ENCODE measurements at places on chromosomes 4 and X.

DNA sequence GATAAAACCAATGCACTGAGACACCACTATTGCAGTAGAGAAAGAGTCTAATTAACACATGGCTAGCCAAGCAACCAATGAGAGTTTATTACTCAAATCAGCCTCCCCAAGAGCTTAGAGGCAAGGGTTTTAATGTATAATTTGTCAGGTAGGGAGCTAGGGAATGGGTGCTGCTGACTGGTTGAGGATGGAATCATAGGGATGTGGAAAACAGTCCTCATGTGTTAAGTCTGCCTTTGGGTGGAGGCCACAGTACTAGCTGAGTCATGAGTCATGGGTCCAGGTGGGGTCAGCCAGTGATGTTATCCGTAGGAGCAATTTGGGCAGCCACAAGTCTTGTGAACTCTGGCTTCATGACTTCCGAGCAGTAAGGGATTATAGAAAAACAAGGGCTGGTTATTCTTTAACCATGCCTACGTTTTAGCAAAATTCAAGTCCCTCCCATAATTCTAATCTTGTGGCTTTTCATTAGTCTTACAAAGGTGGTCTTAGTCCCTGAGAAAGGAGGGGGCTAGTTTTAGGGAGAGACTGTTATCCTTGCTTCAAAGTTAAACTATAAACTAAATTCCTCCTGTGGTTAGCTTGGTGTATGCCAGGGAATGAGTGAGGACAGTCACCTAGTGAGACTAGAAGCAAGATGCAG, 25.1 kb upstream of the PLAC8 start:
- no peak for DNase-seq

GRCh38 chrX:65925005-65925404, 114.9 kb downstream of the VSIG4 start:
- DNase-seq, result no peak

DNA sequence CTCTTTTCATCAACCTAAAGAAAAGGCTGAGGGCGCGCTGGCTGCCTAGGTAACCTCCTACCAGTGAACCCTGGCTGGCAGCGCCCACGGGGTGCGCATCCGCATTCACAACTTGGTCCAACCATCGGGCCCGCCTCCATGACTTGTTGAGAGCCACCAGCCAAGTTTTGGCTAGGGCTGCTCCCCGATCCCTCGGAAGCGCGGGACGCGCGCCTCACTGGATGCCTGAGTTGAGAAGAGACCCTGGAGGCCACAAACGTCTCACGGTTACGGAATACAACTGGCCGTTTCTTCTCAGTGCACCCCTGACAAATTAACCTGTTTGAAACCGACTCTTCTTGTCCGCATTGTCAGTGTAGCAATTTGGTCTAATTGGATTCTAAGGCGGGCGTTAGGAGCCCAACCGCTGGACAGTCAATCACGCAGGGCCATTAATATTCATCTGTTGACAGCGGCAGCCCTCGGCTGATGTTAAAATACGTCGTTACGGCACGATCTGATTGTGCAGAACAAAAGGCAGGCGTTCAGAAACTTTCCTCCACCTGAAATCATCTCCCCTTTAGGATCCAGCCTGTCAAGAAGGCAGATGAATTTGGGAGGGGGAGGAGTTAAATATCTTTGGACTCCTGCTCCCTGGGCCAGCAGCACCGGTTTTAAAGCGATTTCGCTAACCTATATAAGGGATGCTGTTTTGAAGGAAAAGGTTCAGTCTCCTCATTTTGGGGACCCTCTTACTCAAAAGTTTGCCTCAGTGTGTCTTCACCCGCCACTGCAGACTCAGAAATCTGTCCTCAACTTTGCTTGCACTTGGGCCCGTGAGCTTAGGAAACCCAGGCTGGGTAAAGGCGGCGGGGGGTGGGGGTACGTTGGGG, 1.2 kb downstream of the GPC3 start:
- DNase-seq, result peak; percentile 5

- no peak for DNase-seq
Measured at GRCh38 chrX:138691186-138691585, 20.3 kb downstream of the FGF13 start.

DNA sequence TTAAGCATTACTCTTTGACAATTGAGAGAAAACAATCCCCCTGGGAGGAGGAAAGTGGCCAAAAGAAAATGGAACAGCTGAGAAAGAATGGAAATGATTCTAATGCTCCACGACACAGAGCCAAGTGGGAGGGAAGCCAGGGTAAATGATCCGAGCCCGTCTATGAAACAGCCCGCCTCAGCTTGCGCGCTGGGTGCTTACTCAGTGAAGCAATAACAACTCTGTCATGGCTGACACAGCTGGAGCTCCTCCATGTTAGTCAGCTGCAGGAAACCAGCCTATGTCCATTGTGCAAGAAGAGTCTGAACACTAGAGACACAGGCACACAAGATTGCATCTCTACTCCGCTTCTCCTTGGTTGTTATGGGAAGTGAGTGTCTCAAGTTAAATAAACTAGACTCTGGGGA, 19.3 kb downstream of the NOA1 start:
- DNase-seq, result no peak

DNA sequence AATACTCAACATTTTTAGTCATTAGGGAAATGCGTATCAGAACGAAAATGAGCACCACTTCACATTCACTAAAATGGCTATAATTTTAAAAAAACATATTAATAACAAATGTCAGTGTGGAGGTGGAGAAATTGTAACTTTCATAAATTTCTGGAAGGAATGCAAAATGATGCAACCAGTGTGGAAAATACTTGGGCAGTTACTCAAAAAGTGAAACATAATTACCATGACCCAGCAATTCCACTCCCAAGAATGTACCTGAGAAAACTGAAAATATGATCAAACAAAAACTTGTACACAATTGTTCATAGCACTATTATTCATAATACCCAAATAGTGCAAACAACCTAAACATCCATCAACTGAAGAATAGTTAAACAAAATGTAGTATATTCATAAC, 76.1 kb upstream of the FAM241A start:
- DNase-seq, result no peak

GRCh38 chrX:154490021-154490413, 412 bp downstream of the SLC10A3 start:
- peak; percentile 43 for DNase-seq

GRCh38 chr4:185774845-185775680, 36.9 kb downstream of the SORBS2 start:
- DNase-seq, result no peak

DNA sequence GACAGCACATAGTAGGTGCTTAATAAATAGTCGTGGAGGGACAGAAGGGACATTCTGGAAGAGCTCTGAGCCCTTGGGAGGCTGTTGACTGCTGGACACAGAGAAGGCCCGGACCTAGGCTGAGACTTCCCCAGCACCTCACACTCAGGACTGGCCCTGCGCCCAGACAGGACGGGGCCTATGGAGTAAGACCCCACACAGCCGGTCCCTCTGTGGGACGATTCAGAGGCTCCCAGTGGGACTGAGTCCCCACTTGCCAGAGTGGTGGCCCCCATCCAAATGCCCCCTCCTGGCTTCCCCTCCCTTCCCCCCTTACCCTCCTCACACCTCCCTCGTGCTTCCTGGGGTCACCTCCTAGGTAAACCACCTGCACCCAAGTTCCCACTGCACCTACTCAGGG, 8.9 kb downstream of the ABLIM2 start:
- no peak for DNase-seq

GRCh38 chr4:163681208-163681821, 186.8 kb downstream of the TMA16 start:
- peak; percentile 48 for DNase-seq

GRCh38 chr4:11604821-11605220, 176.1 kb upstream of the HS3ST1 start:
- no peak for DNase-seq

DNA sequence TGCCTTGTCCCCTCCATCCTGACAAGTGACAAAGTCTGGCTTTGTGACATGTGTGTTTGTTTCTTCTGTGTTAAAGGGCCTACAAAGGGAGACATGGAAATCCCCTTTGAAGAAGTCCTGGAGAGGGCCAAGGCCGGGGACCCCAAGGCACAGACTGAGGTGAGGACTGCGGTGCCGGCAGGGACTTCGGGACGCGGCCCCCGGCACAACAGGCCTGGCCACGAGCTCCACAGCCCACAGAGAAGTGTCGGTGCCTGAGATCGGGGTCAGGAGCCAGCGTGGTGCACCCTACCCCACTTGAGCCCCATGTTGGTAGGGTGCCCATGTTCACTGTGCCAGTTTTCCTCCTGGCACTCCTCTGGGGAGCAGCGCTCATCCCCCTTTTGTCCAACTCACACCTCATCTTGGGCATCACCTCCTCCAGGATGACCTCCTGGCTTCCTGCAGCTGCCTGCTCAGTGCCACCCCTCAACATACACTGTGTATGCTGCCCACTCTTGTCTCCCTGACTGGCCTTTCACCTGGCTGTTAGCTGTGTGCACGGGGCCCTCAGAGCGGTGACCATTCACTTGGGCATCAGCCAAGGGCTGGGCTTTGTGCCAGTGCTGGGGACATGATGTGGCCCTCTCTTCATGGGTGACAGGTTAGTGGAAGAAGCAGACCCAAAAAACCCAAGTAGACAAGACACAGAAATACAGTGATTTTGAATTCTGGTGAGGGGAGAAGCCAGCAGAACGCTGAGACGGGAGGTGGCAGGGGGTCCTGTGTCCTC, 17.6 kb downstream of the WFS1 start:
- DNase-seq, result no peak

DNA sequence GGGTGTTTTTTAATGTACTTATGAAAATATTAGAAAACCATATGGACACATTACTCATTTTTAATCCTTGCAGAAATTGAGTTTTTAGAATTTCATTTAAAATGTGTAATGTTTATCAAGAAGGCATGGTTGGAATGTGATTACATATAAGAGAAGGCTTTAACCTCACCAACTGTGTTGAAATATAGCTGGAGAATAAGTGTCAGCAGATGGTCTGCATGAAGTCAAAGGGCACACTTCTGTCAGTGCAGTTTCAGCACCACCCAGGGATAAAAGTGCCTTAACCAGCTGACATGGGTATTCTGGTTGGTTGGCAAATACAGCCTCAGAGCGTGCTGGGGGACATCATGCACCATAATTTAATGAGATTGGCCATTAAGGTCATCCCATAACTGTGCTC, 21.2 kb upstream of the ANTXR2 start:
- no peak for DNase-seq

- no peak for DNase-seq
Measured at GRCh38 chr4:51851090-51851936, 8.4 kb downstream of the DCUN1D4 start.

- no peak for DNase-seq
Measured at GRCh38 chr4:132542228-132542627, 606.9 kb upstream of the PCDH10 start.

Measured in CD4-positive, alpha-beta T cell treated with Interleukin-17A for 4 hours (primary cell).